ENCODE measurements at places on chromosomes 4 and X.

DNA sequence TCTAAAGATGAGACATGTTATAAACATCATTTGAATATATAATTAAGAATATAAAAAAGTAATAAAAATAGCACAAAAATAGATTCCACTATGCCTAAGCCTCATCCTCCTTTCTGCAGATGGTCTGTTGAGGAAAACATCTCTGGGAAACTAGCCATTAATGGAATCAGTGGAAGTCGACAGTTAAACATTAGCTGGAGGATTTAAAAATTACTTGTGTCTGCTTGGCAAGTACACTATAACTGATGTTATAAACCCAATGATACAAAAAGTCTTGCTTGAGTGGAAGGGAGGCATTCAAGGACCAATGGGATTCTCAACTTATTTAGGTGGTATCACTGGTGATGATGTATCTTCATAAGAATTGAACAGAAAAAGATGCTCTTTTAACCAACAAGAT, 1598.3 kb downstream of the PCDH18 start:
- no peak for DNase-seq

GRCh38 chr4:154807042-154807630, 26.1 kb downstream of the RBM46 start:
- no peak for DNase-seq

GRCh38 chrX:43527801-43528200, 128.3 kb upstream of the MAOA start:
- DNase-seq = no peak

DNA sequence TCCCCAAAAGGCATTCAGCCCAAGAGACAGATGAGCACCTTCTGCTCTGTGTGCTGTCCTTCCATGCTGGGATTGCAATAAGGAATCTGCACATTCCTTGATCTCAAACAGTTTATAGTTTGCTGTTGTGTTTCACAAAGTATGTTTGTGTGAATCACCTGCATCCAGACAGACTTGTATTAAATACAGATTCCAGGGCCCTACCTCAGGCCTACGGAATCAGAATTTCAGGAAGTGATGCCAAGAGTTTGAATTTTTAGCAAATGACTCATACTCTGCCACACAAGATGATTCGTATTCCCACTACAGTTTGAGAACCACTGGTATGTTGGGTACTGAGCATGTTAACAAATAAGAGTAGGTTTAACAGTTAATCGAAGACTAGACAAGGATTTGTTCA, 7.0 kb downstream of the VAMP7 start:
- no peak for DNase-seq

DNA sequence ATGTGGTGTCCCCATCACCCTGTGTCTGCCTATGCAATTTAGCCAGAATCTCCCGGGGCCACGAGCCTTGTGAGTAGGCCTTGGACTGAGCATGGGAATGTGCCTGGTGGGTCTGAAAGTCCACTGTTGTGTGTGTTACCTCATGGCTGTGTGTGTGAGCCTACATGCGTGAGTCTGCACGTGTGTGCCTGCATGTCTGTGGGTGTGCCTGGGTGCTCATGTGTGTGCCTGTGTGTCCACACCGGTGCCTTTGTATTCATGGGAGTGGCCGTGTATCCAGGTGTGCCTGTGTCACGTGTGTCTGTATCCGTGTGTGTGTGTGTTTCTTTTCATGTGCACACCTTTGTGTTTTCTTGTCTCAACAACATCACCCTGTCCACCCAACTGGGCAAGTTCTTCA, 14.2 kb downstream of the ATP5ME start:
- DNase-seq = no peak
